Stimulated activated CD8-positive, alpha-beta memory T cell treated with anti-CD3 and anti-CD28 coated beads, Interleukin-4, amount 100 ng/mL, for 4 hours (primary cell): ENCODE measurements at places on chromosomes 3 and 15.

DNA sequence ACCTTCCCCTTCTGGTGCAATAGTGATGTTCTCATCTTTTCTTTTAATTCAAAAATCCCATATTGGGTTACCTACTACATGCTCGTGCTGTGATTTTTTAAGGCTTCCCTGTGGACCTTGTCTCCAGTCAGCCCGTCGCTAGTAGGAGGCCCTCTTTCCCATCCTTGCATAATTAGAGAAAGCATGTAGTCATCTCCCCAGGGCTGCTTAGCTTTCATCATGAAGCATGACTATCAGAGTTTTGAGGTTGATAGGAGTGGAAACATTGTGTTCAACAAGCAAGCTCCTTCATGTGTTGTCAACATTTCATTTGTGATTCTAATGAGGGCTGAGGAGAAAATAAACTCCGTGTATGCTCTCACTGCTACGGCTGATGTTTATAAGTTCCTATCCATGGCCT lies 8.7 kb upstream of the LRTM1 start:
- DNase-seq: no peak

DNA sequence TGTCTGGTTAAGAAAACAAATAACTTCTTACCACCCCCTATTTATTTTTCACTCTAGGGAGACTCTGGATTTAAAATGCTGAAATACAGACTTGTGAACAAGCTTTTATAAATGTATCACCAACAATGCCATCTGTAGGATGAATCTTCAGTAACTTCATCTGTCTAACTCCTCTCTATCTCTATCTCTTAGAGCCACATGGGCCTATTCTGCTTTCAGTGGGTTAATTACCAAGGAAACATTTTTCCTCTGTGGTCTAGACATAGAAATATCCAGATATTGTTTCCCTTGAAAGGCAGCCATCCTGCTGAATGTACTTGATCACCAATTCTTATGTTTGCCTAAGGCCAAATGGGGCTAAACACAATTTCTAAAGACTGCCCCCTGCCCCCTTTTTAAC lies 167.6 kb upstream of the COL8A1 start:
- no peak for DNase-seq

DNA sequence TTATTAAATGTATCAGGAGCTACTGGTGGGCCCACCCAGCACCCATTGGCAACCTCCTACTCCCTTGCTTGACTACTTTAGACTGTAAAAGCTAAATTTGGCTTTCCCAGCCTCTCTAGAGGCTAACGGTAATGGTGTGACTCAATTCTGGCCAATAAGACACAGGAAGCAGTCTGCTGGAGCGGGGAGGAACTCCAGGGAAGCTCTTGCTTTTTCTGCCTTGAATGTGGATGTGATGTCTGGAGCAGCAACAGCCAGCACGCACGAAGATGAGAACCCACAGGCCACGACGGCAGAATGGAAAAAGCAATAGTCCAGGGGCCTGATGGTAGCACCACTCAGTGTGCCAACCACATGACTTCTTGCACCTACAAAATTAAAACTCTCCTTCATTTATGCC lies 39.9 kb downstream of the RAB6B start:
- no peak for DNase-seq

DNA sequence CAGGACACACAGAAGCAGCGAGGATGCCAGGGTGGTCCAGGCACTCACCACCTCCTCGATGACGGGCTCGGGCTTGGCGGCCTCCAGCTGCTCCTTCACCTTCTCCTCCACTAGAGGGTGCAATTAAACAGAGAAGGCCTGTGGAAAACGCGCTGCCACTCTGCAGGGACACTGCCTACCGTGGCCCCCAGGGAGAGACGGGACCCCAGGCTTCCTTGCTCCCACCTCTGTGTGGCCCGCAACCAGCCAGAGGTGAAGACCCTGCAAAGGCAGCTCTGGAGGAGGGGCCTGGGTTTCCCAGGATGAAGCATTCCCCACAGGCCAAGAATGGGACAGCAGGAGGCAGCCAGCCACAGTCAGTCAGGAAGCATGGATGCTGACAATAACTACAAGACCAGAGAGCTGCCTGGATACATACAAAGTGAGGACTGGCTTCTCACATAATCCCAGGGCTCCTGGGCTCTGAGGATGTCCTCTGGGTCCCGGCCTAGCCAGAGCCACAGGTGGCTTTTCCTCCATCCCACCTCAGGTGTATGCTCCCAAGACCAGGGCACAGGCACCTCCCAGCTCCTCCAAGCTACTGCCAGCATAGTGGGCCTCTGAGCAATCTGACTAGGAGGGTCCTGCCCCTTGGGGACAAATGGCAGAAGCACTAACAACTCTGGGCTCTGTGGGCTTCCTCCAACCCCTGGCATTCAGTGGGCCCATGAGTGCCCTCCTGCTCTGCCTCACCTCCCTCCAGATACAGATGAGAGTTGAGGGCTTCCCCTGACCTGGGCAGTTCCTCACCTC lies 46.2 kb downstream of the PTH1R start:
- no peak for DNase-seq

- DNase-seq: no peak
Measured at GRCh38 chr3:151395806-151396205, 11.3 kb upstream of the P2RY12 start.

GRCh38 chr3:101972430-101973162 lies 123.3 kb downstream of the NFKBIZ start:
- no peak for DNase-seq

GRCh38 chr15:75695220-75695619 lies 17.4 kb downstream of the CSPG4 start:
- no peak for DNase-seq

GRCh38 chr3:123853686-123854372 lies 30.3 kb downstream of the MYLK start:
- DNase-seq: no peak

GRCh38 chr3:112900113-112900512 lies 53.4 kb upstream of the CD200R1L start:
- DNase-seq: no peak

- DNase-seq: no peak
Measured at GRCh38 chr15:51094606-51095569, at the start of gene TNFAIP8L3. Gene TNFAIP8L3 (minus strand): TSS chr15:51094906. CDS start chr15:51094595, 311 bp downstream.

DNA sequence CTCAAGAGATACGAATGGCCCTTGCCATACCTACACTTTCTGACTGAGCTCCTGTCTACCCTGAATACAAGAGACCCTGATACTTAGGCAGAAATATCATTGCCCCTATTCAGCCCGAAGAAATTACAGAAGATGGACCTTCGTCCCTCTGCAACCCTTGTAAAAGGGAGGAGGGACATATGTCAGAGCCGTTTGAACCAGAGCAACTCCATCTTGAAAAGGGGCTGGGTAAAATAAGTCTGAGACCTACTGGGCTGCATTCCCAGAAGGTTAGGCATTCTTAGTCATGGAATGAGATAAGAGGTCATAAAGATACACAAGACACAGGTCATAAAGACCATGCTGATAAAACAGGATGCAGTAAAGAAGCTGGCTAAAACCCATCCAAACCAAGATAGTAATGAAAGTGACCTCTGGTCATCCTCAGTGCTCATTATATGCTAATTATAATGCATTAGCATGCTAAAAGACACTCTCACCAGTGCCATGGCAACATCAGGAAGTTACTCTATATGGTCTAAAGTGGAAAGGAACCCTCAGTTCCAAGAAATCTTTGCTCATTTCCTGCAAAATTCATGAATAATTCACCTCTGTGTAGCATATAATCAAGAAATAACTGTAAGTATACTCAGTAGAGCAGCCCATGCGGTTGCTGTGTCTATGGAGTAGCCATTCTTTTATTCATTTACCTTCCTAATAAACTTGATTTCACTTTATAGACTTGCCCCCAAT lies 49.7 kb upstream of the GPD1L start:
- DNase-seq: no peak

DNA sequence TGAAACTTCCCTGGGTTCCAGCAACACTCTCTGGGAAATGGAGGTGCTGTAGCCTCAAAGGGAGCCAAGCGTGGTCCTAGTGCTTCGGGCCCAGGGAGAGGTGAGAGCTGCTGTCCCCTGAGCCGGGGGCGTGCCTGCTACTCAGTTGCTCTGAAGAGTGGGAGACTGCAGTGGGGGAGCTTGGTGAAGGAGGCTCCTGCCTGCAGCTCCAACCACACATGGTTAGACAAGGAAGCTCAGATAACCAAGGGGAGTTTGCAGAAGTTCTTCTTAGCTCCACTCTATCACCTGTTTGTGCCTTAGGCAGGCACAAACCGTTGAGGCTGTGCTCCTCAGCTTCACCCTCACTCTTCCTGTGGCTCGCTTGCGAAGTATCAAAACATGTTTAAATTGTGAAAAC lies 53.6 kb upstream of the TRPM1 start:
- DNase-seq: no peak

- DNase-seq: no peak
Measured at GRCh38 chr15:67575039-67575502, 32.6 kb downstream of the MAP2K5 start.

DNA sequence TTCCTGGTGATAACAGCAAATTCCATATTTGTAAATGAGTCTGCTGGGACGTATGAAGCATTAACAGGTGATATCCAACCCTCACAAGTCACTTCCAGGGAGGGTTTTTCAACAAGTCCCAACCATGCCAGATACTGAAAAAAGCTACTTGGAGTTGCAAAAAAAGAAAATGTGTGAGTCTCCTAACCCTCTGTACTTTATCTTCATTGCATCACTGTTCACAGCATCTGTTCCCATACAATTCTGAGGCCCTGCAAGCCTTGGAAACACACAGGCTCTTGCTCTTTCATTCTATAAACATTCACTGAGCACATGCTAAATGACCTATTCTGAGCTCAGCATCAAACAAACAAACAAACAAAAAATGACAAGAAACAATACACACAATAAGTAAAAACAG lies 120.8 kb downstream of the RFTN1 start:
- DNase-seq: no peak

DNA sequence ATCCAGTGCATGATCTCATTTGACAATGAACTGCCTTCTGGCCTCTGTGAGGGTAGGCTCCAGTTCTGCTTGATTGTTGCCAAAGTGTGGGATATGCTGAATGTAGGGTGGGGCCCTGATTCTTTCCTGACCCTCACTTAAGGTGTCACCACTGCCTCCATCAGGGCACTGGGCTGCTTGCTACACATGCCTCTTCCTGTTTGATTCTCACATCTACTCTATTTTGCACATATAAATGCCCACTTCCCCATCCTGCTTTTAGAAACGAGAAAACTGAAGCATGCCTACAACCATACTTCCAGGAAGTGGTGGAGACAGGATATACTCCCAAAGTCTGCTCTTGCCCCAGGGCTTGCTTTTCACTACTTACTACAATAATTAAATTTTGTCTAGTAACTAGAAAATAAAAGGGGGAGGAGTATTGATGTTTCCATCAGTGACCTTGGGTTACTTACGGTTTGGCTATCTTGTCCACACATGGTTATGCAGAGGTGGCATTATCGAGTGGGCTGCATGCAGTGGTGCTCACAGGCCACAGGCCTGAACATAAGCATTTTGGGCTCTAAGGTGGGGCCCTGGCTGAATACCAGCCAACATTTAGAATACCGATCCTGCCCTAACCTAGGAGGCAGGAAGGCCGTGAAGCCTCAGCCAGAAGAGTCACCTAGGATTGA lies 6.7 kb downstream of the ZDHHC3 start:
- no peak for DNase-seq
